ENCODE measurements at places on chromosomes 3 and 15.

DNA sequence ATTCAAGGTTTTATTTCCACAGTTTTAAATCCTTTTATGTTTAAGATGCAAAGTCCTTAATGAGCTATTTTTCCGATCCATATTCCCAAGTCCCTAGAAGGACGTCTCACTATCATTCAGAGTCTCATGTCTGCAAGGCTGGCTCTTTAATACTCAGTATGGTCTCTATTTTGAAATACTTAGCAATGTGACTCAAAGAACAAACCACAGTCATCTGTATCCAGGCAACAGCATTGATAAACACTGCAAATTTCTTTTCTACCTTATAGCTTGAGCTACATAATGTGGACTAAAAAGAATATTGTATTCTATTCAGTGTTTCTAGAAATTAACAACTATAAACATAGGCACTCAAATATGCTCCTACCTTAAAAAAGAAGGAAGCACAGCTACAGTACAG, 588.3 kb upstream of the NAALADL2 start:
- no peak for DNase-seq

DNA sequence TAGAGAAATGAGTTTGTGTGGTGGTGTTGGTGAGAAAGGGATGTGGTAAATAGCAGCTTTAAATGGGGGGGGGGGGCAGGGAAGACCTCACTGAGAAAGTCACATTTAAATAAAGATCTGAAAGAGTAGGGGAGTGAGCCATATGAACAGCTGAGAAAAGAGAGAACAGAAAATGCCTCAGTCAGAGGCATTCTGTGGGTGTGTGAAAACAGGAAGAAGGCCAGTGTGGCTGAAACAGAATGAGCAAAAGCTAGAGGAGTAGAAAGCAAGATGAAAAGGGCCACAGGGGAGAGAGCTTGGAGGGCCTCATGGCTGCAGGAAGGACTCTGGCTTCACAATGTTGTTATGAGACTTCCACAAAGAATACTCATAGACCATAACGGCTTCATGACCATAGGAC, 783.3 kb downstream of the ZPLD1 start:
- no peak for DNase-seq

DNA sequence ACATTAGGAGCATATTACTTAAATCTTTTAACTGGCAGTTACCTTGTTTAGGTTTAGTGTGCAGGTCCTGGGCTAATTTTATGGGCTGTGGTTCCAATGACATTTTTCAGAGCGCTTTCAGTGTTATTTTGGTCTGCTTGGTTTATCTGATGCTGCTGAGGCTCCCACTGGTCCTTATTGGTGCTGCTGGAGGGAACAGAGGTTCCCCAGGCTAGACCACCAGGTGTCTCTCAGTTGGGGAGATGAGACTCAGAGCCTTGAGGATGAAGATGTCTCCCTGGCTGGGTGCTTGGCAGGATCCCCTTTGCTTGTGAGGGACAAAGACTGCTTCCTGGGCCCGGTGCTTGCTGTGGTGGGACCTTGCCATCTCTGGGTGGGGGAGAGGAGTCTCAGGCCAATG, 28.3 kb upstream of the TASOR start:
- DNase-seq, result no peak

DNA sequence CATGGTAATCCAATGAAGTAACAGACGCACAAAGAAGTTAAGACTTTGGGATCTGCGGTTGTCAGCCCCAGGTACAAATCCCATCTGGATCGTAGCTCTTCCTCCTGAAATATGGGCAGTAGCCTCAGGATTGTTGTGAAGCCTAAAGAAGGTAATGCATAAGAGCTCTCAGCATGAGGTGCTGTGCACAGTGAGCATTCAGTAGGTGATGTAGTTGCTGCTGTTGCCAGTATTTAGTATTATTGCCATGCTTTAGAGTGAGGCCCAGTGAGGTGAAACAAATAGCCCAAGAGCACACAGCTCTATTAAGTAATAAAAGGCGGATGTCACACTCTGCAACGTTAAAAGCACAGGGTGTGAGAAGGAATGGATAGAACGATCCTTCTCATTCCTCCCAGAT, 225.7 kb downstream of the GABRG3 start:
- DNase-seq, result no peak

DNA sequence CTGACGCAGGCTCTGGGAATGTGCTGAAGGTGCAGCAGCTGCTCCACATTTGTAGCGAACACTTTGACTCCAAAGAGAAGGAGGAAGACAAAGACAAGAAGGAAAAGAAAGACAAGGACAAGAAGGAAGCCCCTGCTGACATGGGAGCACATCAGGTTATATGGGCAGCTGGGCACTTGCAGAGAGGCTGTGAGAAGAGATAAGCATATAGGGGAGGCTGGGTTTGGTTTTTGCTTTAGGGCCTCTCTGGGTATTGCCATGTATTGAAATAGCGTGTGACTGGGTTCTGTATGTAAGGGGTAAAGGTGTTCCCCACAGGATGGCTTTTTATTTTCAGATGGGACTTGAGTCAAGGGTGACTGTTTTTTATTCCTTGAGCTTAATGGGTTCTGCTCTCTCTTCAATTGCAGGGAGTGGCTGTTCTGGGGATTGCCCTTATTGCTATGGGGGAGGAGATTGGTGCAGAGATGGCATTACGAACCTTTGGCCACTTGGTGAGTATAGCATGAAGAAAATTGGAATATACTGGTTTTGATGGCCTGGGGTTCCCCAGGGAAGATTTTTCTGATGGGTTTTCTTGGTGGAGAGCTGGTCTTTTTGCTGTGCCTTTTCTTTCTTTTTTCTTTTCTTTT, 7.4 kb downstream of the PSMD2 start:
- DNase-seq, result no peak
